NCI-H1436 (cell line): ENCODE measurements at places on chromosomes 5 and 9.
A peak's percentile ranks its signal among the peaks of the same experiment; 100 is the strongest.

DNA sequence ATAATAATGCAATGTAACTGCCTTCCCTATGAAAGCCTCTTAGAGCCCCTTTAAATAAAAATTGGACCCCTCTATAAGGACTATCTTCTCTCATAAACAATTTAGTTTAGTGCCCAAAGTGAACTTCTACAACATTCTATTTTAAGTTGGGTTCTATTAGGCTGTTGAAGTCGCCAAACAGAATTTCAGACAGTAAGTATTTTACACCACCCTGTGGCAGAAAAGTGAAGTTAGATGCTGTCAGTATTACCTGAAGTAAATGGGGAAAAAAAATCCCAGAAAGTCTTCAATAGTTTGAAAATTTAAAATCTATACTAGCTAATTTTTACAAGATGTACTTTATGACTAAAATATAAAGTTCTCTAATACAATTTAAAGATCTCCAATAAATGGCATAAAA is 29.5 kb downstream of the CAAP1 start:
- peak; percentile 3 for DNase-seq

DNA sequence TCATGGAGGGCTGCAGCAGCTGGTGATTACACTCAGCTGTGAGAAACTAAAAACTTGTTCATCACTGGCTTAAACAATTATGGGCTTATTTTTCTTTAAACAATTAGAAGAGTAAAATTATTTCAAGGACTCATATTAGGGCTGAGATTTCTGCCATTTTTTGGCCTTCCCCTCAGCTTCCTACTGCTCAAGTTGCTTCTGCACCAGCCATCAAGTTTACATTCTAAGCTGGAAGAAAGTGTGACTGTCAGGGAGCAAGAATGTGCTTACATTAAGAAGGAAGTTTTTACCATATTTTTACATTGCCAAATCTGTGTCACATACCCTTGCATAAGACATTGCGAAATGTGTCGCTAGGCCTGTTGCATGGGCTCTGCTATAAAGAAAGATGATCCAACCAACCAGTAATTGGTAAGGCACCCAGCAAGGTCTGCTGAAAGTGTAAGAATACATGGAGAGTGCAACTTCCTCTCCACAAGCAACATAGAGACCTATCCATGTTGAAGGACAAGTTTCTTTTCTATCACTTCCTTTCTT is 260.3 kb upstream of the CDH10 start:
- DNase-seq, result no peak

GRCh38 chr5:89069591-89069990 is 186.6 kb upstream of the MEF2C start:
- no peak for DNase-seq

GRCh38 chr5:168525856-168526255 is 3.2 kb upstream of the FBLL1 start:
- DNase-seq, result no peak

- DNase-seq, result no peak
Measured at GRCh38 chr5:43074987-43075318, 34.8 kb upstream of the ANXA2R start.
